ENCODE measurements at places on chromosomes 4 and X.

DNA sequence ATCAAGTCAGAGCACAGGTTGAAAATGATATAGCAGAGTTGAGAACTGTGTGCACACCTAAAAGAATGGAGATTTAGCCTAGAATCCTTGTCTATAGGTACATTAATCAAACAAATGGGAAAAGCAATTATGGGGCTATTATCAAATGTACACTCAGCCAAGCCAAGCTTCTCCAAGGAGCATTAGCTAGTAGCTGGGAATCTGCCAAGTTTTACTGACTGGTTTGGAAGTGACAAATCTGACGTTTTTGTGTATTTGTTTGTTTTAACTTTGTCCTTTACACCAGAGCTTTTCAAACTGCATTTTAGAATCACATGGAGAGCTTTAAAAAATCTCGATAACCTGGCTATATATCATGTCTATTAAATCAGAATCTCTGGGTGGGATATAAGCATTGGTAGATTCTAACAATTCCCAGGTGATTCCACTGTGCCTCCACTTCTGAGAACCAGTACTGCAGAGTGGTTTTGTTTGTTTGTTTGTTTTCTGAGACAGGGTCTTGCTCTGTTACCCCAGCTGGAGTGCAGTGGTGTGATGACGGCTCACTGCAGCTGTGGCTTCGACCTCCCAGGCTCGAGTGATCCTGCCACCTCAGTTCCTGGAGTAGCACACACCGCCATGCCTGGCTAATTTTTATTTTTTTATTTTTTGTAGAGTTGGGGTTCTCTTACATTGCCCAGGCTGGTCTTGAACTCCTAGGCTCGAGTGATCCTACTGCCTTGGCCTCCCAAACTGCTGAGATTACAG is 279.8 kb downstream of the UNC5C start:
- no peaks in the 10 kb centered on the region for H3K4me1 ChIP-seq
- H3K27me3 ChIP-seq: no peaks in the 10 kb centered on the region
- no peak overlapping the region for H3K4me3 ChIP-seq
- H3K27ac ChIP-seq: no peak overlapping the region

GRCh38 chr4:185504098-185505047 is 30.9 kb downstream of the PDLIM3 start:
- no peak for DNase-seq
- H3K36me3 ChIP-seq: no peaks in the 10 kb centered on the region
- no peak overlapping the region for H3K4me3 ChIP-seq

GRCh38 chrX:17459008-17459611 is 84.1 kb downstream of the NHS start:
- H3K27me3 ChIP-seq: peaks cover 2% of the 10 kb centered on the region
- H3K36me3 ChIP-seq: no peaks in the 10 kb centered on the region
- no peak for DNase-seq
- H3K4me1 ChIP-seq: no peaks in the 10 kb centered on the region
- no peak overlapping the region for H3K4me3 ChIP-seq

DNA sequence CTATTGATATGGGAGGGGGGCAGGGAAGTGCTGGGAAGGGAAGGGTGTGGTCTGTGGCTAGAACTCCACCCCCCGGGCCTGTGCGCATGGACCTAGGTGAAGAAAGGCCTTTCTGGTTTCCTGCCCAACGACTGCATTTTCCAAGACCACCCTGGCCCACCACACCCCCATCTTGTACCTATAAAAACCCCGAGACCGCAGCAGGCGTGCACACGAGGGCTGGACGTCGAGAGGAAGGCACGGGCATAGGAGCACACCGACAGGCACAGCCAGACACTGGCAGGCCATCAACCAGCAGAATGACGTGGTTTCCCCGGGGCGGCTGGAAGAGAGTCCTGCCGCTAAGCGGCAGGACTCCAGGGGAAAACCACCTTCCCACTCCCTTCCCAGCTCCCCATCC is 981.1 kb downstream of the PCDH7 start:
- H3K27me3 ChIP-seq: no peaks in the 10 kb centered on the region
- no peak overlapping the region for H3K4me3 ChIP-seq
- H3K27ac ChIP-seq: no peak overlapping the region
- no peaks in the 10 kb centered on the region for H3K4me1 ChIP-seq

DNA sequence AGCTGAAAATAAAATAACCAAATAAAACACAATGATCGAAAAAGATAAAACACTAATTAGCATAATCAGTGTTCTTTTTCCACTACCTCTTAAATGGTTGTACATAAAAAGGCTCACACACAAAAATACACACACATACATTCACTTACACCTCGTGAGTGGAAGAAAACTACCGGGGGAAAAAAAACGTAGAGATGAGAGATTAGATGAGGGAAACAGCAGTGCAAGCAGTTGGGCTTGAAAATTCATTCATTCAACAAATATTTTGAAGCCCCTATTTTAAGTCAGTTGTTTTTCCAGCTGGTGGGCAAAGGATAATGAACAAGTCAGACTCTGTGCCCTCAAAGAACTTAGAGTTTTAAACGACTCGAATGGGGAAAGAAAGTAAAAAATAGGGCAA is 1.0 kb downstream of the TBCK start:
- peak overlapping the region; percentile 80 for H3K4me3 ChIP-seq
- H3K36me3 ChIP-seq: peaks cover under 1% of the 10 kb centered on the region
- DNase-seq: no peak
- peaks cover 21% of the 10 kb centered on the region for H3K4me1 ChIP-seq
- no peak overlapping the region for H3K27ac ChIP-seq

- H3K4me1 ChIP-seq: no peaks in the 10 kb centered on the region
- H3K27ac ChIP-seq: no peak overlapping the region
- no peaks in the 10 kb centered on the region for H3K27me3 ChIP-seq
- no peak overlapping the region for H3K4me3 ChIP-seq
- H3K36me3 ChIP-seq: peaks cover 7% of the 10 kb centered on the region
- DNase-seq: no peak
These were observed 25.5 kb downstream of the CHST7 start for GRCh38 chrX:46599051-46599560.

- H3K4me1 ChIP-seq: peaks cover 16% of the 10 kb centered on the region
- no peak overlapping the region for H3K27ac ChIP-seq
- peaks cover 4% of the 10 kb centered on the region for H3K36me3 ChIP-seq
- H3K27me3 ChIP-seq: no peaks in the 10 kb centered on the region
- no peak overlapping the region for H3K4me3 ChIP-seq
- no peak for DNase-seq
These were observed 21.1 kb downstream of the RASSF6 start for GRCh38 chr4:73599182-73599581.

- H3K27me3 ChIP-seq: no peaks in the 10 kb centered on the region
- peaks cover 20% of the 10 kb centered on the region for H3K4me1 ChIP-seq
- no peak for DNase-seq
- peaks cover 18% of the 10 kb centered on the region for H3K36me3 ChIP-seq
- H3K4me3 ChIP-seq: no peak overlapping the region
These were observed 436.0 kb downstream of the ARHGAP24 start for GRCh38 chr4:85910985-85911384.

All from memory B cell (primary cell).